HS-5 (cell line): ENCODE measurements at places on chromosomes 7 and 10.

DNA sequence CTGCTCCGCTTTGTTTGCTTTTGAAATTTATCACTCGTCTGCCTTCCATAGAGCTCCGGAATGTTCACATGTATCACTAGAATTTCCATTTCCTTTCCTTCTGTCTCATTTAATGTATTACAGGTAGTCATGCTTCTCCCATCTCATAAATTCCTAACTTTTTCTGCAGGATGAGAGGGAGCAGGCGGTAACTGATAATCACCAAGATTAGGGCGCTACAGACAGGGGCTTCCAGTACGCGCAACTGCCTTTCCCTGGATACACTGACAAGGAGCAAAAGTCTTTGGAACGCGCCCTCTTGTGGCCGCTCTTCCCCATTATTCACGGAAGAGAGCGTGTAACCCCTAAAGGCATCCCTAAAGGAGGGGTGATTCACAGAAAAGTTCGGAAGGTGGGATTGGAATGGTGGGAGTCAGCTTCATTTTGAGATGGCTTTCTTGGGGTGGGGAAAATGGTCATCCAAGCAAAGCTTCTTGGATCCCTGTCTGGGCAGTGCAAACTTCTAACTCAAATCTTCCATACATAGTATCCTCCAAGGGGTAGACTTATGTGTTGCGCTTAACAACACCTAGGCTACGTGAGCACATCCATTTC lies 6.5 kb downstream of the INHBA start:
- DNase-seq: peak; percentile 94

GRCh38 chr10:77392236-77392721 lies 245.3 kb downstream of the KCNMA1 start:
- peak; percentile 85 for DNase-seq

DNA sequence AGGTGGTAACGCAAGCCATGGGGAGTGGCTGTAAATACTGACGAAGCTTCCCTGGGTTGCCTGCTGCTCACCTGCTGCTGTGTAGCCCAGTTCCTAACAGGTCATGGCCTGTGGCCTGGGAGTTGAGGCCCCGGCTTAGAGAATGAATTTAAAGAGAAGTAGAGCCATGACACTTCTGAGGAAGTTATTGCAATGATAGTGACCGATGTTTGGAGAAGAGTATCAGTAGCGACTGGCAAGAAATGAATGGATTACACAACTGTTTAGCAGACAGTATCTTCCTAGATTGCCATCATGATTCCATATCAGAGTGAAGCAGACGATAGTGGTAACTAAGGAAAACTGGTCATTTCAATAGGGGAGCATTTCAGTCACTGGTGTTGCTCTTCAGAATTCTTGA lies 249.6 kb downstream of the PLXDC2 start:
- no peak for DNase-seq

- DNase-seq: no peak
Observed at GRCh38 chr10:109987452-109988211, 20.2 kb upstream of the ADD3 start.

- DNase-seq: no peak
Observed at GRCh38 chr10:132365102-132365501, 31.9 kb upstream of the PWWP2B start.

DNA sequence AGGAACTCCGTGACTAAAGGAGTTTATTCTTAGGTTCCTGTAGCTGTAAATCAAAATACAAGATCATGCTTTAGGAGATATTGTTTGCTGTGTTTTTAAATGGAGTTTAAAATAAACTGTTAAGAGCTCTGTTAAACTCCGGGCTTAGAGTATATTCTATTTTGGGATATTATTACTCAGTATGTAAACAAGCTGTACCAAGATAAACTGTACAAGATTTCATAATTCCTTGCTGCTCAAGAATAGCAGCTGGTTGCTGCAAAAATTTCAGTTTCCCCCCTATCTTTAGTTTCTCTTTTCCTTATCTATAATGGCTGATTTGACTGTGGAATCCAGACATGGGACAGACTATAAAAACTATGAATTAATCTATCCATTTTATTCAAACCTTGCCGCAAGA lies 215.7 kb downstream of the HTR7 start:
- DNase-seq: no peak

- no peak for DNase-seq
Observed at GRCh38 chr10:22988581-22989360, 60.9 kb downstream of the ARMC3 start.

- no peak for DNase-seq
Observed at GRCh38 chr10:5814110-5815107, 1.2 kb upstream of the GDI2 start.

GRCh38 chr7:78912781-78913180 lies 540.7 kb downstream of the MAGI2 start:
- DNase-seq: peak; percentile 11

- no peak for DNase-seq
Observed at GRCh38 chr7:67764289-67764688, 767.7 kb downstream of the TYW1 start.

DNA sequence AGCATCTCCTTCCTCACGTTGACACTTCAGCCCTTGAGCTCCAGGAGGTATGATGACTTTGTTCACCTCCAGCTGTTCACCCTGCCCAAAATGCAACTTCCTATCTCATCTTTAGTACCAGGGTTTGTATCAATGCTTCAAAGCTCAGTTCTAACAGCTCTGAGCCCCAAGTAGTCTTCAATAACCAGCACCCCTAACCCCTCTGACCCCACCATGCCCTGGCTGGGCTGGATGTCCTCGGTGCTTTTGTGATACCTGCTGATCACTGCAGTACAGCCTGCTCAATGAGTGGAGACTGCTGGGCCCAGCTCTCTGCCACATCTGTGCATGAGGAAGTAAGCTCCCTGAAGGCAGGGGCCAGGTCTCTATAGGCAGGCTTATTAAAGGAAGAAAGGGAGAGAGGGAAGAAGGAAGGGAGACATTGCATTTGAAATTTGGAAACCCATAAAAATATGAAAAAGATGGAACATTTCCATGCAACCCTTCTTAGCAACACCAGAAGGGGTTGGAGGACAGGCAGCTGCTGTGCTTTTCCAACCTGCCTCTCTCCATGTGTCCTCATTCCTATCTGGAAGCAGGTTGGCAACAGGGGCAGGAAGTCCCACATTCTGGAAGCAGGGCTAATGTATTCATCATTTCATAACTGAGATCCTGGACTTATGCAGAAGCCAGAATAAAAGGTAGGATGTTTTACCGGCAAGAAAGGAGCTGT lies 756.1 kb downstream of the GRID1 start:
- DNase-seq: no peak

DNA sequence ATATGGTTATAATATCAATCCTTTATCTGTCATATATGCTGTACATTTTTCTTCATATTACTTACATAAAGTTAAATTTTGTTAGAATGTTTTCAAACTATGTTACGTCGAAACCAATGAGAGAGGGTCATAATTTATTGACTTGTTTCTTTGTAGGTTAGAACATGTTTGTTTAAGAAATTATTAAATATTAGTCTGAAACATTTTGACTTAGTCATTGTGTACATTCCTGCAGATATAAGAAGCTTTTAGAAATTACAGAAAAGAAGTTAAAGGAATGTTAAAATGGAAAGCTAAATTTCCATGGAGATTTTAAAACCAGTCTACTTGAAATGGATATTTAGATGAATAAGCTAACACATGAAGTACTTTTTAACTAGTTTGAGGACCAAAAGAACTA lies 99.8 kb downstream of the ANKRD30A start:
- DNase-seq: no peak

- peak; percentile 36 for DNase-seq
Observed at GRCh38 chr10:58064714-58065528, 202.8 kb downstream of the IPMK start.

DNA sequence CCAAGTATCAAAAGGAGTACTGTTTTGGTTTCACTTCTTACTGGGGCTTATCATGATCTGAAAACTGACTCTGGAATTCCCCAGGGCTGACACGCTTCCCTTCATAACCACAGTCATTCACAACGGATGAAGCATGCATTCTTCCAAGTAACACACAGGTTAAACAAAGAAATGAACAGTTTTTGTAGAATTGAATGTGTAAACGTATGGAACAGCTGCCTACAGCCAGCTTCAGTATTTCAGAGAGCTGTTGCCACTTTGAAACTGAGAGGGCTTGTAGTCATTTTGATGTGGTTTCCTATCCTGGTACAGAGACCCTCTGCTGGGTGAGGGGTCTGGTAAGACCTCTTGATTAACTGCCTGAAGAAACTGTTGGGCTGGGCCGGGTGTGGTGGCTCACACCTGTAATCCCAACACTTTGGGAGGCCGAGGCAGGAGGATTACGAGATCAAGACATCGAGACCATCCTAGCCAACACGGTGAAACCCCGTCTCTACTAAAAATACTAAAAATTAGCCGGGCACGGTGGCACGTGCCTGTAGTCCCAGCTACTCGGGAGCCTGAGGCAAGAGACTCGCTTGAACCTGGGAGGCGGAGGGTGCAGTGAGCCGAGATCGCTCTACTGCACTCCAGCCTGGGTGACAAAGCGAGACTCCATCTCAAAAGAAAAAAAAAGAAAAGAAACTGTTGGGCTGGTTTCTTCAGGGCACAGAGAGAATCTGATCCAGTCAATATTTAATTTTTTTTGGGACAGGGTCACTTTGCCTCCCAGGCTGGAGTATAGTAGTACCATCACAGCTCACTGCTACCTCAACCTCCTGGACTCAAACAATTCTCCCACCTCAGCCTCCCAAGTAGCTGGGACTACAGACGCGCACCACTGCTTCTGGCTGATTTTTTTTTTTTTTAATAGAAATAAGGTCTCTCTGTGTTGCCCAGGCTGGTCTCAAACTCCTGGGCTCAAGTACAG lies 4.7 kb downstream of the NFE2L3 start:
- DNase-seq: peak; percentile 90

- DNase-seq: no peak
Observed at GRCh38 chr10:14536241-14537213, 205.8 kb upstream of the FRMD4A start.

- DNase-seq: no peak
Observed at GRCh38 chr7:112512451-112513210, 31.8 kb downstream of the LSMEM1 start.

GRCh38 chr10:126215746-126216631 lies 172.3 kb downstream of the ADAM12 start:
- no peak for DNase-seq

- DNase-seq: no peak
Observed at GRCh38 chr10:118153287-118153686, 106.5 kb upstream of the RAB11FIP2 start.

GRCh38 chr10:110957606-110958005 lies 38.2 kb downstream of the SHOC2 start:
- no peak for DNase-seq
